Stimulated activated CD4-positive, alpha-beta T cell treated with anti-CD3 and anti-CD28 coated beads, Interleukin-15, amount 100 ng/mL, for 24 hours (primary cell): ENCODE measurements at places on chromosomes 2 and 18.

DNA sequence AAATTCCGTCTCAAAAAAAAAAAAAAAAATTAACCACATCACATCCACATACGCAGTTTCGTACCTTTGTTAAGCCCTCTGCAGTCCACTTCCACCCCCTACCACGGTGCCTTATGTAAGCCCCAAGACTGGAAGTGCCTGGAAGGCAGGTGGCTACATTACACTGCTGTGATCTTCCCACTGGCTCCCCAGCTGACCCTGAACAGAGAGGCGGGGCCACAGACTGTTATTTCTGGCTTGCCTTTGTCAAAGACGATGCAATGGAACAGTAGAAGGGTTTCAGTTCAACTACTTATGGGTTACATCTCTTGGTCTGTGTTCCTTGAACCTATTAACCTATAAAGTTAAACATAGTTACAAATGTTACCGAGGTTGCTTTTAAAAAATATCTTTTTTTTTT is 15.7 kb upstream of the COX7A2L start:
- no peak for DNase-seq

- peak; percentile 32 for DNase-seq
These were observed 142.0 kb downstream of the TSN start for GRCh38 chr2:121897335-121897970.

DNA sequence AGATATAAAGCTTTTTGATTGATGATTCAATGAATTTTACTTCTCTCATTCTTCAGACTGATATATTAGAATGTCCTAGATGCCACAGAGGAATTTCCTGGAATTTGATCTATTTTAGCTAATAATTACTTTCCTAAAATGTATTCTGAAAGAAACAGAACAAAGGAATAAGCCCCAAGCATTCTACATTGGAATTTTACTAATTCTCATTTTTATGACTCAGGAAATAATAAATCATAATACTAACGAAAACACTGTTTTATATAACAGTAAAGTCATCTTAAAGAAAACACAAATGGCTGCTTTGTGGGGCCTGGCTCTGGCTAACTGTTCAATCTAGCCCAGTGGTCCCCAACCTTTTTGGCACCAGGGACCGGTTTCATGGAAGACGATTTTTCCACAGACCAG is 68.6 kb upstream of the LPIN2 start:
- DNase-seq: no peak

DNA sequence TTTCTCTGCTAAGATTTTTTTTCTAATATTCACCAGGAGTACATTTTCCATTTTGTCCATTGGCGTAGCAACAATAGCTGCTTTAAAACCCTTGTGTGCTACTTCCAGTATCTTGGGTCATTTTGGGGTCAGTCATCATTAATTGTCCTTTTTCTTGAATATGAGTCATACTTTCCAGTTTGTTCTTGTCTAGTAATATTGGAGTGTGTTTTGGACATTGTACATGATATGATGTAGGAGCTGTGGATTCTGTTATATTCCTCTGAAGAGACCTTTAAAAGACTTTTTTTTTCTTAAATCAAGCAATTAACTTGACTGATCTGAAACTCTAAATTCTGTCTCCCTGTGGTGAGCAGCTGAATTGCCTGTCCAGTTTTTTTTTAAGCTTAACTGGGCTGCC is 40.8 kb downstream of the AGPS start:
- DNase-seq: no peak

- no peak for DNase-seq
These were observed 229.5 kb upstream of the MEX3C start for GRCh38 chr18:51426996-51427395.

GRCh38 chr2:189696223-189696622 is 21.8 kb downstream of the ANKAR start:
- DNase-seq: no peak

GRCh38 chr2:37766106-37766505 is 94.7 kb upstream of the CDC42EP3 start:
- no peak for DNase-seq

GRCh38 chr2:9288233-9288632 is 81.6 kb downstream of the ASAP2 start:
- DNase-seq: no peak

DNA sequence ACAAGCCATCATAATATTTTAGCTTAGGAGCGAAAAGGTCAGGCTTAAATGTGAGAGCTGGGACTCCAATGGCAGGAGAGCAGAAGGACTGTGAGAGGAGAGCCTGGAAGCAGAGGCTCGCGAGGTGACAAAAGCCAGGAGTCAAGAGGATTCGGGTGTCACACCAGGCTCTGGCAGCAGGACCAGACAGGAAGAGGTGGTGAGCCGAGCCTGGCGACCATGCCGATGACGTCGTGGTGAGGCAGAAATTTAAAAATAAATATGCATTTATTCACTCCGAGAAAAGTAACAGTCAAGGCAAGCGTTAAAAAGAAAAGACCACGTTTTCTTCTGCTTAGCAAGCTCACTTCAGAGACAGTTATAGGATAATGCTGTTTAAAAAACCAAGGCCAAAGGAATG is 31.3 kb upstream of the ZNF236 start:
- no peak for DNase-seq

DNA sequence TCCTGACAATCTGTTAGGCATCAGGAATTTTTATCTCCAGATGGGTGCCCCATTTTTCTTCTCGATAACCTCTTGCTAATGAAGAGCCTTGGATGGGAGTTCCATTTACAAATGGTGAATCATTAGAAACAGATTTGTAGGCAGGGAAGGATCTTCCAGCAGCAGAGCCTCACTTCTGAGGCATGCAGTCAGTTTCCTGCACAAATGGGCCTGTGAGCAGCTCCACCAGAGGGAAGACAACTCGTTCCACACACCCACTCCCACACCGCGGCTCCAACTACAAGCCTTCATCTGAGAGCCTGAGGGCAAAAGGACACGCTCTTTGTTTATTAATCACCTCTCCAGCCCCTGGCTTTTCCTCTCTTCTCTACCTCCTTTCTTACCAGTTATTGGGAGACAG is 108.5 kb downstream of the CTAGE1 start:
- no peak for DNase-seq

- no peak for DNase-seq
These were observed 314.4 kb downstream of the MTX2 start for GRCh38 chr2:176583607-176584006.

DNA sequence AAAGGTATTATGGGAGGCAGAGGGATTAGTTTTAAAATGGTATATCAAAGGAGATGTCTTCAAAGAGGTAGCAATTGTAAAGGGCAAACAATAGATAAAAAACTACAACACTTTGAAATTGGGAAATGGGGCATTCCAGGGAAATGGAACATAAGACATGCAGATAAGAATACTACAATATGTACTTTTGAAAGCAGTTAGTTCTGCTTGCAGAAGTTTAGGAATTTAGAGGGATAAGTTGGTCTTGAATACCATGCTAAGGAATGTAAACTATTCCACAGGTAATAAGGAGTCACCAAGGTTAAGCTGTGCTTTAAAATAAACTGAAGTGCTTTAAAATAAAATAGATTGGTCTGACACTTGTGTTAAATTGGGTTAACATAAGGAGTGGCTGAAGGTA is 571.7 kb upstream of the ACVR2A start:
- no peak for DNase-seq

DNA sequence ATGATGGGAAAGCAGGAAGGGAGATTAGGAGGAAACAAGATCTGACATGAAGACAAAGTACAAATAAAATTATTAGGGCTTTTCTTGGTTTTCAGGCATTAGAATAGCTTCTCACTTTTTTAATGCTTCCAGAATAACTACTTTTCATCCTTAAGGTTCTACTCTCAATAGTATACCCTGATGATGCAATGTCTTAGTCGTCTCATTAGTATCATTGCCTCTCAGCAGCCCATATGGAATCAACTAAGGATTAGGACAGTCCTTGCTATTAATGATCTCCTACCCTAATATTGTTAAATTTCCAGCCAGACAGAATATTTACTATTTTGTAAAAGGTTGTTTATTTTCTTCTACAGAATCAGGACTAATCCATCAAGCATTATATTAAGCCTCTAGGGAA is 55.9 kb downstream of the RELCH start:
- no peak for DNase-seq

- DNase-seq: peak; percentile 75
These were observed 33.8 kb upstream of the IMPA2 start for GRCh38 chr18:11947214-11948191.

DNA sequence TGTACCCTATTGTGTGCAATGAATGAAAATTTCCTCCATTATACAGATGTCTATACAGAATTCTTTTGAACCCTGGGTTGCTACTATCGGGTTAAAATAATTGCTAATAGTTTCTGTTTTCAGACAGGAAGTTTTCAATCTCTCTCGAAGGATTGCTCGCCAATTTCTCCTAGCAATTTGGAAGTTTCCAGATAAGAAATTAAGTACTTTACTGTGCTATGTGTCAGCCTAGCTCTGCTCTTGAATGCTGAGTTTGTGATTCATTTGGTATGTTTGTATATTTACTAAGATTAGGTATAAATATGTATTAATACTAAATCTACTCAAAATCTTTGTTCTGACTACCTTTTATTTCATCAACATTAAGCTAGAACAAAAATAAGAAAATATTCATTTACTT is 74.6 kb upstream of the ARL5A start:
- no peak for DNase-seq

GRCh38 chr2:219020604-219021365 is 20.5 kb downstream of the CFAP65 start:
- DNase-seq: no peak

GRCh38 chr18:68839701-68840100 is 41.8 kb downstream of the CCDC102B start:
- DNase-seq: no peak

- no peak for DNase-seq
These were observed 71.2 kb upstream of the COL3A1 start for GRCh38 chr2:188902901-188903491.

DNA sequence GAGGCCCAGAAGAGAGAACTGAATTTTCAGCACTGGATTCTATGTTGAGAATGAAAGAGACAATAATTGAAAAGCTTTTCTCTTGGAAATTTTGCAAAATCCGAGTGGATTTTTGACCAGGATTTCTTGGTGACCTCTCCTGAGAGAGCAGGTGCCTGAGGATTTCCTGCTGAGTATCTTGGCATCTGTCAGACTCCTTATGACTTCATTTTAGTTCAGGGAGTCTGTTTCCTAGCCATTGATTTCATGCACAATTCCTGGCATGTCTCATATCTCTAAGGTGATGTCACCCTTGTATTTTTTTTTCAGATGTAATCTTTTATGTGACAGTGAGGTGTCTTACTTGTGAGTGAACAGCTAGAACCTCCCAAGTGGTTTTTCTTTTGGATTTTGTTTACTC is 195.9 kb downstream of the NEDD4L start:
- no peak for DNase-seq

- DNase-seq: no peak
These were observed 59.1 kb downstream of the MIB1 start for GRCh38 chr18:21799721-21800120.

DNA sequence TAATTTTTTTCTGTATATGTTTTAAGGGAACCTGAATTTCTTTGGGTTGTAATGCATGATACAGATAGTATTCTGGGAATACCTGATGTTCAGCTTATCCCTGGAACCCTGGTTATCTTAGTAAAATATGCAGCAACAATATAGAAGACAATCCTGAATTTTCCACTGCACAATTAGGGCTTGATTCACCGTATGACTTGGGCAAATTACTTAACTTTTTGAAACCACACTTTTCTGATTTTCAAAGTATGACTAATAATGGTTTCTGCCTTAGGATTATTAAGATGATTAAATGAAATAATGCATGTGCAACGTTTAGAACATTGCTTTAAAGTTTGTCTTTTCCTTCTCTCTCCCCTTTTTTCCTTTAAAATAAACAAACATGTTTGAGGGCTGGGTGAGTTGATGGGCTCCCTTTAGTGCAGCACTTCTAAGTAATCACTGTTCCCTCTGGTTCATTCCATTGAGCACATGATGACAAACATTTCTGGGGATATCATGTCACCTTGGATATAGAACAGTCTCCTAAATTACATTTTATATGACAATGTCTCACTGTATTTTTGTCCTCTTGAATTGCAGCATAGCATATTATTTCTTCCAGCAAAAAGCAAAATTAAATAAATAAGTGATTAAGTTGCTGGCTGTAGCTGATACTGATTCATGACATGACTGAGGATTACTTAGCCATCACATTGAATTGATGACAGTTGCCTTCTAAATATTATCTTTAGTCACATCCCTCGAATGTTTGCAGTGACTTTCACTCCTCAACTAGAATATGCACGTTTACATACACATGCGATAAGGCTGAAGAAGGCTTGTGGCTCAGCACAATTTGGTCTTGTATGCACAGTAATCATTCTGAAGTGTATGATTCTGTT is 254.5 kb downstream of the NEDD4L start:
- DNase-seq: no peak

- DNase-seq: no peak
These were observed 16.8 kb upstream of the PAX3 start for GRCh38 chr2:222315443-222316121.

- no peak for DNase-seq
These were observed 19.0 kb downstream of the PNO1 start for GRCh38 chr2:68176657-68177056.

- no peak for DNase-seq
These were observed 122.0 kb upstream of the APCDD1 start for GRCh38 chr18:10332452-10332851.

GRCh38 chr2:66431846-66432587 is 2.9 kb upstream of the MEIS1 start:
- DNase-seq: no peak

GRCh38 chr2:40488101-40488601 is 36.3 kb upstream of the SLC8A1 start:
- no peak for DNase-seq

- DNase-seq: no peak
These were observed 41.5 kb downstream of the BIN1 start for GRCh38 chr2:127065299-127065939.

DNA sequence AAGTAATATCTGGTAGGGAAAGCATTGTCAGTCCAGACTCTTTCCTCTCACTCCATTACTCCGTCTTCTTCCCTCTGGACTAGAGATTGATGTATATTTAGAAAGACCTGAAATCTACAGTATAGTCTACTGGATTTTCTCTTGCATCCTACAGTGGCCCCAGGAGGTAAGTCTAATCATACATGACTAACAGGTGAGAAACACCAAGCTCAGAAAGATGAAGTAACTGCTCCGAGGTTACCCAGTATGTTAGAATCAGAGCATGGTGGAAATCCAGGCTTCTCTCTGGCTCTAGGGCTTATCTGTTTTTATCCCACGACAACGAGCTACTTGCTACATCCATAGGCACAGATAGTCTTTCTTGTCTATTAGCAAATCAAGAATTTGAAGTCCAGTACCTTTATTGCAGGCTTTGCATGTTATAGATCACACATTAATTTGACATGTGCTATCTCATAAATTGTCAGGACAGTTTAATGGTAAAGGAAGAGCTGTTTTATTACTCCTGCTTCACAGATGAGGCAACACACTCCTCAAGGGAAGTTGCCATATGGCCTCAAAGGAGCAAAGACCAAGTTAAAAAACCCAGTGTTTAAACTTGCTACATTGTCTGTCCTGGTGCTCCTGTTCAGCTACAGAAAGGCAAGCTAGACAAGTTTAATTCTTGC is 484.3 kb downstream of the THSD7B start:
- DNase-seq: no peak

DNA sequence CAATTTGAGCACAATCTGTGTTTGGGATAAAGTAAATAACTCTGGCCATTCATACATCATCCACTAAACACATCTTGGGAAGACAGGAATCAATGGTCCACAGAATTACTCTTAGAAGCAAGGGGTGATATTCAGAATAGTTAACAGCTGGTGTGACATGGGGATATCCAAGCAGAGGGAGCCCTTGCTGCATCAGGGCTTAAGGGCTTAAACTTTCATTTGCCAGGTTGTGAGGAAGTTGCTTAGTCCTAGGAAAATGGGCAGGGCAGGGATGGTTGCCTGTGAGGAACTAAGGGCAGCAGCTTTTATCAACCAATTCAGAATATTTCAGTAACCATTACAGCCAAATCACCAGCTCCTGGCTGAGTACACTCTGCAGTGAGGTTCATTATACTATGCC is 2.0 kb upstream of the ITGA6 start:
- DNase-seq: no peak
